CD4-positive, alpha-beta memory T cell (primary cell): ENCODE measurements at places on chromosomes 16 and 17.

DNA sequence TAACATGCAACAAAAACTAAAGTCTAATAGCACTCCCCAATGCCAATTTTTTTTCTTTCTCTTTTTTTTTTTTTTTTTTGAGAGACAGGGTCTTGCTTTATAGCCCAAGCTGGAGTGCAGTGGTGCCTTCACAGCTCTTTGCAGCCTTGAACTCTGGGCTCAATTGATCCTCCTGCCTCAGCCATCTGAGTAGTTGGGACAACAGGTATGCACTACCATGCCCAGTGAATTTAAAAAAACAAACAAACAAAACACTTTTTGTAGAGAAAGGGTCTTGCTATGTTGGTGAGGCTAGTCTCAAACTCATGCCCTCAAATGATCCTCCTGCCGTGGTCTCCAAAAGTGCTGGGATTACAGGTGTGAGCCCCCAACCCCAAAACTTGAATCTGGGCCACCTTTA is 632.3 kb downstream of the WWOX start:
- H3K4me1 ChIP-seq: no peaks in the 10 kb centered on the region
- no peaks in the 10 kb centered on the region for H3K27me3 ChIP-seq
- H3K4me3 ChIP-seq: no peak overlapping the region
- no peak for DNase-seq

- DNase-seq: no peak
- no peaks in the 10 kb centered on the region for H3K36me3 ChIP-seq
- no peak overlapping the region for H3K4me3 ChIP-seq
Measured at GRCh38 chr16:64841071-64841470, 280.8 kb downstream of the CDH11 start.

- no peak for DNase-seq
- H3K4me3 ChIP-seq: no peak overlapping the region
- H3K27me3 ChIP-seq: no peaks in the 10 kb centered on the region
- peaks cover 4% of the 10 kb centered on the region for H3K36me3 ChIP-seq
Measured at GRCh38 chr17:43216369-43216761, 4.7 kb downstream of the TMEM106A start.

- H3K4me3 ChIP-seq: no peak overlapping the region
- peaks cover 8% of the 10 kb centered on the region for H3K4me1 ChIP-seq
- H3K27ac ChIP-seq: no peak overlapping the region
Measured at GRCh38 chr17:78163881-78164747, 4.3 kb upstream of the SYNGR2 start.

DNA sequence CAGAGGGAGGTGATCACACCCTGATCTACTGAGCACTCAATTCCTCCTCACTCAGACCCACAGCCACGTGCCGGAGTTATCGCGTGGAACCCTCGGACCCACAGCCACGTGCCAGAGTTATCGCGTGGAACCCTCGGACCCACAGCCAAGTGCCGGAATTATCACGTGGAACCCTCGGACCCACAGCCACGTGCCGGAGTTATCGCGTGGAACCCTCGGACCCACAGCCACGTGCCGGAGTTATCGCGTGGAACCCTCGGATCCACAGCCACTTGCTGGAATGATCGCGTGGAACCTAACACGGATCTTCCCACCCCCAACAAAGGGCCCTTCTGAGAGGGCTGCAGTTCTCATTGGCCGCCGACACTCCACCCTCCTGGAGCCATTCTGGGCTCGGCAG is 97.7 kb downstream of the PGS1 start:
- no peak for DNase-seq
- peaks cover 3% of the 10 kb centered on the region for H3K27me3 ChIP-seq

GRCh38 chr17:68594552-68594951 is 6.6 kb downstream of the FAM20A start:
- no peak for DNase-seq
- H3K4me3 ChIP-seq: no peak overlapping the region
- H3K27me3 ChIP-seq: peaks cover 3% of the 10 kb centered on the region
- no peak overlapping the region for H3K27ac ChIP-seq
- H3K36me3 ChIP-seq: no peaks in the 10 kb centered on the region

GRCh38 chr16:4377573-4378154 is 6.0 kb downstream of the VASN start:
- peaks cover 24% of the 10 kb centered on the region for H3K4me1 ChIP-seq
- no peak overlapping the region for H3K27ac ChIP-seq
- H3K27me3 ChIP-seq: no peaks in the 10 kb centered on the region
